ENCODE measurements at places on chromosomes 12 and 14.

DNA sequence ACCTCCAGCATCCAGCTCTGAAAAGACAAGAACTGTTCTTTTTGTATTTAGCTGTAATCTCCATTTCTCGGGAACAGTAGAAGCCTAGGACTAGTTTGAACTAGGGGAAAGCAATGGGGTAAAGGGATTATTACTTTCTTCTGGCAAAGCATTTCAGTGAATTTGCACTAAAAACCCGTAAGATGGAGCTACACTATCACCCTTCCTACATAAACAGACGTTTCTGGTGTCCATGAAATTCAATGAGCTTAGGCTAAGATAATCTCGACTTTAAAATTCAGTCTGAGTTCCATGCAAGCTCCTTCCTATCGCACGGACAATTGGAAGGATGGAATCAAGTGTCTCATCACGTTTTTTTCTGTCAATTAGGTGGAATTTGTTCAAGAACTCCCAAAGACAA, 24.0 kb downstream of the ACSM4 start:
- DNase-seq: no peak

DNA sequence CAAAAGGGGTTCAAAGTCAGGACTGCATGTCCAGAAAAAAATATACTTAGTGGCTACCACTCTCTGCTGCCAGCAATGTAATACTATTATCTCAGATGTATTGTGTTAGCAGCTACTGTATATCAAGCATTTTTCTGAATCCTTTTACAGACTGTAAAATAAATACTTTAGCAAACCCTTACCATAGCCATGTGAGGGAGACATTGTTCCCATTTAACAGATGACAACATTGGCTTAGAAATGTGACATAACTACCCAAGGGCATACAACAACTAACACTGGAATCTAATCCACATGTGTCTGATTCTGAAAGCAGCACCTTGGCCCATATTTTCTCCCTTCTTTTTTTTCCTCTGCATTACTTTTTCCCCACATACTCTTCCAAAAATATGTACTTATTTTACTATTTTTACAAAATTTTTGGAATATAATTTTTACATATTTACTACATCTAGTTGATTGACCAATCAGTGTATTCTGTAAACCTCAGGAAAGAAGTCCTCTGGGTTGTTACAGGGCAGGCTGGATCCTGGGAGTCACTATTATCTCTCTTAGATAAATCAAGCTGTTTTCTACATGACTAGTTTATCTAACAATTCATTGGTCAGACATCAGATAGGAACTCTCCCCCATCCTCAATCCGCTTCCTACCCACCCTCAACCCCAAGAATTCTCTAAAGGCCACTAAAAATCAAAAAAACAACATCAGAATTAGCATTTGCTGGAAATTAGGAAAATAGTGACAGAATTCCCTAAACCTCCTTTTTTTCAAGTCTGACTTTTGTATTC, 154.1 kb downstream of the BTG1 start:
- DNase-seq: no peak

DNA sequence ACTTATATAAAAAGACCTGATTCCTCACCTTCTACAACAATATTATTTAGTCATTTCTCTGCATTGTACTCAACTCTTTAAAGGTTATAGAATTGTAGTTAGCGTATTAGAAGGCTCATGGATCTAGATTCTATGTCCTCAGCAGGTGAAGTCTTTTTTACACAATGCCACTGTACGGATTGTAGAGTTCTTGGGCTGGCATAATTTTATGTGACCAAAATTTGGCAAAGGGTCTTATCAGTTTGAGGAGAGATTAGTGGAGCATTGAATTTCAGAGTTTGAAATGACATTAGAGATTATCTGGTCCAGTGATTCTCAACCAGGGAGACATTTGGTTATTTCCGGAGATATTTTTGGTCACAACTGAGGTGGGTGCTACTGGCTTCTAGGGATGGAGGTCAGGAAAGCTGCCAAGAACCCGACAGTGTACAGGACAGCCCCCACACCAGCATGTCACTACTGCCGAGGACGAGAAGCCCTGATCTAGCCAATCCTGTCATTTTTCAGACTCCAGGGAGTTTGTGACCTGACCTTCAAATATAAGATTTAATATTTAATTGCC, 63.9 kb downstream of the BICD1 start:
- DNase-seq: no peak

DNA sequence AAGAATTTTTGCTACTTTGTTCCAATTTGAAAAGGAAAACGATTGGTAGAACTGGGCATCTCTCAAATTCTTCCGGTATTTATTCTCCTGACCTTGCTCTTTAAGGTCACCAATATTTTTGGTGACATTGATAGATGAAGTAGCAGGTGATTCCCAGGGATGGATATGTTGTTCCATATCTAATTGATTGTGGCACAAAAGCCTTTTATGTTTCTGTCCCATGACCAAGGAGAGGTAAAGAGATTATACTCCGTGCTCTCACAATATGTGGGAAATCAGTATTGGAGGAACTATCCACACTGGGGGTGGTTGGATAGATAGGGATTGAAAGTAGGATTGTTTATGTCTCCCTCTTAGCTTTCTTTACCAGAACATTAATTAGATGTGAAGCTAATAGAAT, 61.7 kb upstream of the LRIG3 start:
- DNase-seq: no peak

All from stimulated activated CD4-positive, alpha-beta T cell treated with anti-CD3 and anti-CD28 coated beads, Interleukin-2, amount 100 ng/mL, for 4 hours (primary cell).